ENCODE measurements at places on chromosomes 6 and 20.
A peak's percentile ranks its signal among the peaks of the same experiment; 100 is the strongest.

DNA sequence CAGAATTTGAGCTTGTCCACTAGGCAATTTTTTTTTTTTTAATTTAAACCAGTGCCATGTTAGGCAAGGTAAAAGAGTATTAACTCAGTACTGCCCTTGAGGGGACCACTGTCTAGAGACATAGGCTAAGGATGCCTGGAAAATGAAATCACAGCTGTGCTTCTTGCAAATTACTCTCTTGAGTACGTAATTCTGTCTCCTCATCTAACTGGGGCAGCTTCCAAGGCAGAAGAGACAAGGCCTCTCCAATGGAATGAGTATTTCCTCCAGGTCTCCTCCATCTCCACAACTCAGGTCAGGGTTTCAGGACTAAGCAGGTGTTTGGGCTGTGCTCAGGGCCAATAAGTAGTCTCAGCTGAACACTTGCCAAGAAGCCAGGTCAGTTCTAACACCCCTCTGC, 33.8 kb upstream of the MRPS10 start:
- DNase-seq, result peak; percentile 18

DNA sequence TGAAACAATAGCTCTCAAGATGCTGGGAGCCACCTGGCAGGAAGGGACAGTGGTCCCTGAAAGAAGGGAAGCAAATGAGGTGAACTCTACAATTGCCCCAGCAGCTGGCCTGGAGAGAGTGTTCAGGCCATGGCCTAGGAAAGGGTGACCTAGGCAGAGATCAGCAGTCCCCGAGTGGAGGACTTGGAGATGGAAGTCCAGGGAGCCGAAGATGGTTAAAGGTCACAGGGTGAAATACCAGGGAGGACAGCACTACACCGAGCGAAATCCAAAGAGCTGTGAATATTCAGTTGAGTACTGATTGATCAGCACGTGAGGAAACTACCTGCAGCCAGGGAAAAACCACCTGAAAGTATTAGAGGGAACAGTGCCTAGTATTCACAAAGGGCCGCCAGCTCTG, 133.1 kb downstream of the HIVEP2 start:
- DNase-seq, result no peak

DNA sequence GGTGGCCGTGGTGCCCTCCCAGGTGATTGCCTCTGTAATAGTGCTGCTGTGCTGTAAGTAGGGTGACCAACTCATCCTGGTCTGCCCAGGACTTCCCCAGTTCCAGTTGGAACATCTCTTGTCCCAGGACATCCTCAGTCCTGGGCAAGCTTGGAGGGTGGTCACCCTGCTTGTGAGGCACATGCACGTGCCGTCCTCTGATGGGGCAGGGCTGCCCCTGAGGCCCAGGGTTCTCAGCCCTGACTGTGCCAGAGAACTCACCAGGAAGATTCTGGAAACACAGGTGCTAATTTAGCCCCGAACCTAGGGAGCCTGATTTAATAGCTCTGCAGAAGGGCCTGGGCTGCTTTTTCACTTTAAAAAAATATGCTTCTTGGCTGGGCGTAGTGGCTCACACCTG, 120.9 kb upstream of the PHACTR3 start:
- no peak for DNase-seq

- DNase-seq, result no peak
These were observed 8.8 kb downstream of the MDFI start for GRCh38 chr6:41647061-41647511.
